ENCODE measurements at places on chromosomes 2 and 18.

DNA sequence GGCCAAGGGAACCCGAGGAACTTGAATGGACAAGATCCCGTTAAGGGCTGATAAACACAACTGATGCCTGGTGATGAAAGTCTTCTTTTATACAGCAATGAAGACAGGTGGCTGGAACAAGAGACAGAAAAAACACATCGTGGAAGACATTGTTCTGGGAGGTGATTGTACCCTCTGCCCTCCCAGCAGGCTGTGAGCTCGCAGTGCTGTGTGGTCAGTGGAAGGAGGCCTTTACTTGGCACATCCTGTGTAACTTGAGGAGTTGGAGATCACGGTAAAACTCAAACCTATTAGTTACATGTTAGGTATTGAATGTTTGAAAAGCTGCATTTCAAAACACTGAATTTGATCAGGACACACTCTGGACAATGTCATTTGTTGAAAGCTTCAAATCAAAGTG lies 249.9 kb upstream of the EPAS1 start:
- no peak for DNase-seq

DNA sequence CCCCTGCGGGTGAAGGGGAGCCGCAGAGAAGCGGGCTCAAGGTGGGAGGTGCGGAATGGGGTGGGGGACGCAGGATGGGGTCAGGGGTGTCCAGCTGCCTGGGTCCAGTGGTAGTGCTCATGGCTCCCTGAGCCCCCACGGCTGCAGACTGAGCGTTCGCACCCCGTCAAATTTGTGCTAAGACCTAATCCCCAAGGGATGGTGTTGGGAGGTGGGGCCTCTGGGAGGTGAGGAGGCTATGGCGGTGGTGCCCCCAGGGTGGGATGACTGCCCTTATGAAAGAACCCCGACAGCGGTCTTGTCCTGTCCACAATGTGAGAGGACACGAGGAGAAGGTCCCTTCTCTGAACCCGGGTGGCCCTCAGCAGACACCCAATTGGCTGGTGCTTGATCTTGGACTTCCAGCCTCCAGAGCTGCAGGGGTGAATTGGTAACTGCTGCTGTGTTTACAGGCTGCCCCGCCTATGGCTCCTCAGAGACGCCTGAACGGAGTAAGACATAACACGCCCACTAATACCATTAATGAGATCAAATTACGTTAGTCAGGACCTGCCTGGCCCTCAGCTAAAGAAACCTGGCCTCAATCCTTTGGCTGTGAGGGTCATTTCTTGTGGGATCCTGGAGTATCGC lies 42.6 kb downstream of the PXDN start:
- DNase-seq = no peak

DNA sequence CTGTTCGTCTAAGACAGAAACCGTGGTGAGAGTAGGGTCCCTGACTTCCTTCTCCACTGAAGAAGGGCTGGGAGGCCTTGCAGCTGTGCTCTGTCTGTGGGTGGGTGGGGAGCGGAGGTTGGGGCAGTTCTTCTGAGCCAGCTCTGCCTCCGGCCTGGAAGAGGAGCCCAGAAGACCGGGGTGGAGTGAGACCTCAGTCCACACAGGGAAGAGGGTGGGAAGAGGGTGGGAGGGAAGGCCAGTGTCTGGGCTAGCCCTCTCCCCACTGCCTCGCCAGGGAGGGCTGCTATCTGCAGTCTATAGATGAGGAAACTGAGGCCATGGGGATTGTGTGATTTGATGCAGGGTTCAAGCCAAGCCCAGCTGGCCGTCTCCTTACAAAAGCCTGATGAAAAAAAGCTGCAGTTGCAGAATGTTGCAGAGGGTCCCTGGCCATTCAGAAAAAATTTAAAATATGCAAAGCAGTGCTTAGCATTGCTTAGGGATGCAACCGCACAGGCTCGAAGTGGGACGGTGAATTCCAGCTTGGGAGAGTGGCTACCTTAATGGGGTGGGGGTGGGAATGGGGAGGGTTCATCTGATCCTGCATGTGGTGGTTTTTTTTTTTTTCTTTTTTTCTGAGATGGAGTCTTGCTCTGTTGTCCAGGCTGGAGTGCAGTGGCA lies 181.6 kb upstream of the HS6ST1 start:
- no peak for DNase-seq

DNA sequence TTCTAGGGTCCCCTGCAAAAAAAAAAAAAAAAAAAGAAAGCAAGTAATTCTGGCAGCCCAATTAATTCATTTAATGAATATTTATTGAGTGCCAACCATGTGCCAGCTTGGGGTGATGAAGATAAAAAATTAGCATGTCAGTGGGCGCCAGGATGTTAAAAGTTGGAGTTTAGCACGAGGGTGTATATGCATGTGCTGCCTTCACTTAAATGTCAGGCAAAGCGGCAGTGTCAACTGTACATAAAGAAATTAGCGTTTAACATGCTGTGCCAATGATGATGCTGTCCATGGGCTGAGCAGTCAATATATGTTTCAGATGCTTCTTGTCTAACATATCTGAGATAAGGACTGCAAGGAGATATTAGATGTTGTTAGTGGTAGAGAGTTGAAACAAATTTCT lies 49.5 kb downstream of the ASAP2 start:
- DNase-seq = no peak

DNA sequence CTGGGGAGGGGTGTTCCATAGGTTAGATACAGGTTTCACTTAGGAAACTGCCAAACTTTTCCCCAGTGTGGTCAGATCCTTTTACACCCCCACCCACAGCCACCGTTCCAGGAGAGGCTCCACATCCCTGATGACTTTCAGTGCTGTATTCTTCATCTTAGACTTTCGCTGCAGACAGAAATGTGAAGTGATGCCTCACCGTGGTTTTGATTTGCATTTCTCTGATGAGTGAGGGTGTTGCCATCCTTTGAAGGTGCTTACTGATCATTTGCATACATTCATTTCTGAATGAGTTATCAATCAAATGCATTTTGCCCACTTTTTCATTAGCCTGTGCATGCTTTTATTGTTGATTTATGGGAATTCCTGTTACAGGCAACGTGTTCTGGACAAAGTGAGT lies 14.9 kb downstream of the COPS9 start:
- no peak for DNase-seq

DNA sequence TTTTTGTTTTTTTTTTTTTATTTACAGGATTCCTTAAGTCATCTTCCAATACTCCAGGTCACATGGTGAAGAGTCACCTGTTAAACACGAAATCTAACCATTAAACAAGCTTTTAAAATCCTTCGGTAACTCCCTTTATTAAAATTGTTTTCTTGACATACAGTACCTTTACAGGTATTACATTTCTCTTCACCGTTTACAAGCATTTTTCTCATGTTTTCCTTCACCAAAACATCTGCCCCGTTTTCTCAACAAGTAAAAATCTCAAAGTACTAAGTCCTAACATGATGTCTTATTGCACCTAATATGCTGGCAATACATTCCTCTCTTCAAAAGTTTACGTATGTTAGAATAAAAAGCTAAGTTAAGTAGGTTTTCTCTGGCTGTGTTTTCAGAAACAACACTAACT lies 1.1 kb downstream of the PUM2 start:
- no peak for DNase-seq

DNA sequence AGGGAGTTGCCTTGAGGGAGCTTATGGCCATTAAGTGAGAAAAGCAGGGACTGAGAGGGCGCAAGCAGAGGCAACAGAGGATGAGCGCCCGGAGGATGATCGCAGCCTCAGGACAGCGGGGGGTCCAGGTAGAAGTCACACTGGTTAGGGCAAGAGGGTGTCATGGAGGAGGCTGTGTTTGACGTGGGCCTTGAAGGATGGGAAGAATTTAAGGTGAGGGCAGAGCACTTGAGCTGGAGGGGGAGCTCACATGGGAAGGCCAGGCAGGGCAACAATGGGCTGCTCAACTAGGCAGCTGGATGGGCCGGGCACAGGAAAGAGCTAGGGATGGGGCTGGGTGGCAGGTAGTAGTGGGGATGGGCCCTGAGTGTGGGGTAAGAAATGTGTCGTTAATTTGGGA lies 31.9 kb downstream of the FAM228A start:
- no peak for DNase-seq

DNA sequence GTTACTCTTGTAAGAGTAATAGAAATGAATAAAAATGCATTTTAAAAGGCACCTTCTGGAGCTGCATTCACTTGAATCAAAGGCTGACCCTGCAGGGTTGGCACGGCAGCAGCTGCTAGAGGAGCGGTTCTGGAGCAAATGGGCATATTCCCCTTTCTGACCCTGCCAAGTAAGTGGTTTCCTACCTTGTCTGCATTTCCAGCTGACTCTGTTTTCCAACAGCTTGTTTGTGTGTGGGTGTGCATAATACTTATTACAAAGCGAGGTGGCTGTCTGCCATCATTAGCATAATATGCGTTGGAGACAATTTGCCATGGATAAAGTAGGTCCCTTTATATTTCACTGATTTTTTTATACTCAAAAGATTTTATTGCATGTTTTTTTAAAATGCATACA lies 21.3 kb upstream of the TTN start:
- no peak for DNase-seq

DNA sequence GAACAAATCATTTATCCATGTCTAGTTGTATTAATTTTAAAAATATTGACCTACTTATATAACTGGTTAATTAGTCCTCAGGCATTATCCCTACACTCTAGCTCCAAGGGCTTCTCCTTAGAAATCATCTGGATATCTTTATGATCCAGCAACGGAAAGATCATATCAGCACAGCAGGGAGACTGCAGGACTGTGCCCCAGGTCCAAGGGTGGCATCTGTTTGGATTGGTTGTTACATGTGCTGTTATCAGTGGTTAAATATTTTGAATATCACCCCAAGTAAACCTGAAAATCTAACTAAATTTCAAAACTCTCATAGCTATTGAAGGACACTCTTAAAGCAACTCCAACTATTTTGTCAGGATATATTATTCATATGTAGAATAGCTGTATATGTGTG lies 556.2 kb upstream of the ZEB2 start:
- no peak for DNase-seq

GRCh38 chr2:159790323-159790722 lies 7.7 kb downstream of the CD302 start:
- DNase-seq = no peak

GRCh38 chr2:227324642-227324994 lies 433 bp upstream of the MFF start:
- DNase-seq = no peak

DNA sequence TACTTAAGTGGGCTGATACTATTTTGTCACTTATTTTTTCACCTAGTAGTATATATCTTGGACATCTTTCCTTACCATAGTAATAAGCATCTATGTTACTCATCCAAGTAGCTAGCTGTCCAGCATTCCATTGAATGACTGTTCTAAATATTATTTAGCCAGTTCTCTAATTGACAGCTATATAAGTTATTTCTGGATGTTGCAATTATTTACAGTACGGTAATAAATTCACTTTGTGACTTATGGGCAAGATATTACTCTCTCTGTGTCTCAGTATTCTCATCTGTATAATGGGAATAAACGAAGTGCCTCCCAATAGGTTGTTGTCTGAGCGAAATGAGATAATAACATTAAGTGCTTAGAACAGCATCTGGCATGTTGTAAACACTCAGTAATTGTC lies 46.6 kb upstream of the AGAP1 start:
- DNase-seq = no peak

DNA sequence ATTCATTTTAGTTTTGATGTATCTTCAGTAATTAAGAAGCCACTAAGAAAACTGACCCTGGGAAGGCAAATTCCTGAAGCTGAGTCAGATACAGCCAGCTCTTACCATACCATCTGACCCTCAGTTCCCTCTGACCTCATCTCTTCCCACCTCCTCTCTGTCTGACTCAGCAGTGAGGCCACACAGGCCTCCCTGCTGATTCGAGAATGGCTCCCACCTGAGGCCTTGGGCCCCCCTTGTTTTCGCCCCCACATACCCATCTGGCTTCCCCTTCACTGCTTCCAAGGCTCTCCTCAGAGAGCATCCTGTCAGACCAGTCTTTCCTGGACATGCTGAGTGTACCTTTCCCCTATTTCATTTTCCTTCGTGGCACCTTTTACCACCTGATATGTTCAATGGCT lies 71.0 kb upstream of the CYP1B1 start:
- peak; percentile 95 for DNase-seq

DNA sequence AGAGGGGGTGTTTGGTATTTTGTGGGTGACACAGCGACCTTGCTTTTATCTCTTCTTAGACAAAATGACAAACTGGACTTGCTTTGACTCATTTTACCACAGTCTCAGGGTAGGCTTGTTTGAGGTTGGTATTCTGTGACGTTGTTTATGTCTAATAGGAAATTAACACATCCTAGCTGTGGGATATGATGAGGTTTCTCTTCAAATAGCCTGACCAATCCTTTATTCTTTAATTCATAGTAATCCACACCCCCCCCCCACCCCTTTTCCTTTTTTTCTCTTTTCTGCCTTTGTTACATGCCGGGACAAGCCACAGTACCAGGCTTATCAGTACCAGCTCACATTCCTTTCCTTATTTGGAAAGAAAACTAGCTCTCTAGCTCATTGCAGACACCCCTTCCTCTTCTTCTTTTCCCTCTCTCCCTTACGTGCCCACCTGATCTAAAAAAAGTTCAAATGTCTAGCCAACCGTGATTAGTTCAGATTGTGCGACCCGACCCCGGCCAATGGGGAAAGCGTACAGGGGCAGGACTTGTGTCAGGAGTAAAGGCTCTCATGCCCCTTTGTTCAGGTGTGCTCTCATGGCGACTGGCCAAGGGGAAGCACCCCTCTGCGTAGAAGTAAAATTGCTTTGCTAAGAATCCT lies 52.2 kb upstream of the PTPRM start:
- DNase-seq = peak; percentile 23

DNA sequence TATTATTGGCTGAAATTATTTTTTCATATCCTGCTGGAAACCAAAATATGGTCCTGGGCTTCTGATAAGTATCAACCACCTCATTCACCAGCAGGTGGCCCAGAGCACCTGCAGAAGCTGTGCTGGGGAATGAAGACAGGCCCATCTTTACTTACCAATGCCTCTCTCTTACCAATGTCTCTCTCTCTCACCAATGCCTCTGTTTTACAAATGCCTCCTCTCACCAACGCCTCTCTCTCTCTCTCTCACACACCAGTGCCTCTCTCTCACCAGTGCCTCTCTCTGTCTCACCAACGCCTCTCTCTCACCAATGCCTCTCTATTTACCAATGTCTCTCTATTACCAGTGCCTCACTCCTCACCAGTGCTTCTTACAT lies 2.3 kb upstream of the MAL start:
- DNase-seq = no peak

GRCh38 chr2:17818235-17818815 lies 2.1 kb downstream of the MSGN1 start:
- no peak for DNase-seq

- peak; percentile 86 for DNase-seq
Measured at GRCh38 chr2:26068602-26069298, 34.9 kb downstream of the RAB10 start.

DNA sequence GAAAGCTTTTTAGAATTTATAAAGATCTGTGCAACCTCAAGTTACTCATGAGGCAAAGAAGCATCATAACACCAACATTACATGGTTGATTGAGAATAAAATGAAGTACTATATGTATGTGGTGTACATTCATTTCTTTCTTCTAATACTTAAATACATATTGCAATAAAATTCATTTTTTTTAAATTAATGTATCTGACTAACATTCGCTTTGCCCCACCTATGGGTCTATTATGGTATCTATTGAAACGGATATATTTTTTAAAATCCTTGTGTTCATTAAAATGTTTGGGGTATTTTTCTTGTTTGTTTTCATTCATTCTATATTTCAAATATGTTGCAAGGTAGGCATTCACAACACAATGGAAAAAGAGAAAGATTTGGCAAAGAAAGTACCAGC lies 237.5 kb downstream of the DSEL start:
- no peak for DNase-seq
